ENCODE measurements at places on chromosomes 7 and 10.

DNA sequence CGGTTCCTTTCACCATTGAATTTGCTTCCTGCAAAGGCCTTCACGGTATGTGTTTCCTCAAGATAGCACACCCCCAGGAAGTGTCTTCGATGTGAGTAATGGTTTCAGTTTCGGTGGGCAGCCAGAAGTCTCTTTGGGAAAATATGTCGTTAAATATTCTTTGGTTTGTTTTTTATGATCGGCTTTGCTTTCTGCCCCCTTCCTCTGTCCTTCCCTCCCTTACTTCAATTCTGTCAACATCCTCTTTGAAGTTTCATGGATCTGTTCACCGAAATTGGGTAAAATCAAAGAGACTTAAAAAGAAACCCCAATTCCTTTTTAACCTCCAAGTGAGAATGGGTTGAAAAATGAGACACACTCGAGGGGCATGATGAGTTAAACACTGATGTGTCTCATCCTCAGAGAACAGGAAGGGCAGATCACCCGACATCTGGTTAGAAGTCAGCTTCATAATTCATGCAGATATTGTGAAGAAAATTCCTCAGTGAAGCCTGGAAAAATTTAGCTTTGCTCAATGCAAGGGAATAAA lies 170.8 kb upstream of the HABP2 start:
- peak; percentile 4 for DNase-seq

DNA sequence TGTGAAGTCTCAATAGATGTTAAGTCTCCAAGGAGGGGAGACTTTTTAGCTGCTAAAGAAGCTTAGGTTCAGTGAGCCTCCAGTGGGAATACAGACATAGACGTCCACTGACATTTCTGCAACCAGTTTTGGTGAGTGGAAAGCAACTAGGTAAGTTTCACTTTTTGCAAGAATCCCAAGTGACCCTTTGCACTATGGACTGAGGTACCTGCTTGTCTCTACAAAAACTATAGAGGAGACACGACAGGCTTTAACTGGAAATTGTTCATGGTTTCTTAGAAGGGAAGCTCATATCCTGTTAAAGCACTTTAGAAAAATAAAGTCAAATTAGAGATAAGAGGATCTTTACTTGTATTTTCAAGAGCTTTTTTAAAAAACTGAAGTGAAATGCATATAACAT lies 38.6 kb downstream of the GBF1 start:
- DNase-seq, result no peak

DNA sequence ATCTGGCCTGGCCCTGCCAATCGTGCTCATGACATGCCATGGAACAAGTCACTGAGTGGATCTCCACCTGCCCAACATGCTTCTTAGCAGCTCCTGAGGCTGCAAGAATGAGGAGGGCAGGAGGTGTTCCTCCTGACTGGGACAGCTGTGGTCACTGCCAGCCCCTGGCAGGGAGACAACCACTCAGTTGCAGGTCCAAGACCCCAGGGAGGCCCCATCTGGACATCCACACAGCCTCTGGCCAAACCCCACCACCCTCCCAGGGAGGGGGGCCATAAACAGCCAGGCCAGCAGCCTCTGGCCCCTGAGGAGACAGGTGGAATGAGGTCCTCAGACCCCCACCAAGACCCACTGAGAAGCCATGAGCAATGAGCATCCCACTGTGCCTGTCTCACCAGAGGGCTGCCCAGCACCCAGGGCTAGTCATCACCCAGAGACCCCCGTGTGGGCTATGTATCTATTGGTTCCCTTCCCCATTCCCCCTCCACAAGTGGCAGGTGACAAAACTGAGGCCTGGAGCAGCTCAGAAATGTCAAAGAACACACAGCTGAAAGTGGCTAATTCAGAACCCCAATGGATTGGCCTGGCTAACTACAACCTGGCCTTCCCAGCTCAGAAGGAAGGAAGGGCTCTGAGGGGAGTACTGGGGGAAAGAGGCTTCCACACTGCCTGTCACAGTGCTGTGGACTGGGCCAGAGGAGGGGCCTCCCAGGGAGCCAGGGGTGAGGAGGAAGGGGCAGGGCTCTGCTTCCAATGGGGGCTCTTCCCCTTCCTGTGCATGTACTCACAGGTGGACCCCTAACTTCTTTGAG lies 3.0 kb downstream of the GPRIN2 start:
- no peak for DNase-seq

- no peak for DNase-seq
These were observed 59.6 kb upstream of the LYZL1 start for GRCh38 chr10:29229258-29229705.

GRCh38 chr10:3222626-3223025 lies 50.0 kb upstream of the PITRM1 start:
- DNase-seq, result no peak

- DNase-seq, result no peak
These were observed 173.5 kb downstream of the TSPAN12 start for GRCh38 chr7:120684463-120684862.

DNA sequence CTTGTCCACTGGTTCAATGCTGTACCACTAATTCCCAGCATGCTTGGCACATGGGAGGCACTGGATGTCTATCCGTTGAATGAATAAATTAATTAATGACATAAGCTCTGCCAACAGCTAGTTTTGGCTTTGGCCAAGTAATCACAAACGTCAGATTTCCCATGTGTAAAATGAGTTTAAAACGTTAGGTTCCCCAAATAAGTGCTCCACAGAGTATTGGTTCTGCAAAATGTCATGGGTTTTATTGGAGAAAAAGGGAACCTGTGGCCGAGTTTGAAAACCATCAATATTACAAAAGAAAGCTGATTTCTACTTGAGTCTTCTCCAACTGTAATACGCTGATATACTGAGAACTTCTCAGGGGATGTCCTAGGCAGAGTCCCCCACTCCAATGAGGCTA lies 23.2 kb downstream of the ELMO1 start:
- DNase-seq, result no peak

DNA sequence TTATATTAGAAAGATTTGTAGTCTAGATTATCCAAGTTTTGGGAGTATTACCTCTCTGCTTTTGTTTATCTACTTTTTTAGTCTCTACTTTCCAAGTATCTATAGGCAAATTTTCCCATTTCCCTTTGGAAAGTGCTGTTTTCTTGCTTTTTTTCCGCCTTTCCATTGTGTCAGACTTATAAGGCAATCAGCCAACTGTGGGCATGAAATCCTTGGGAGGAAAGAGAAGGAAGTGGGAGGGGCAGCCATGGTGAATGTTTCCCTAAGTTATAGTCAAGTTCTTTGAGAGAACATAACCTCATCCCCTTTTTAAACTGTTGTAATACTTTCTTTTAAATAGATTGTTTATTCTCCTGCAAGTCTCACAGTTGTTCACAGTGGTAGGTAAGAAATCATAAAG lies 52.6 kb downstream of the PTEN start:
- DNase-seq, result no peak

- DNase-seq, result peak; percentile 46
These were observed 134.3 kb upstream of the TNRC18 start for GRCh38 chr7:5557920-5558401.

DNA sequence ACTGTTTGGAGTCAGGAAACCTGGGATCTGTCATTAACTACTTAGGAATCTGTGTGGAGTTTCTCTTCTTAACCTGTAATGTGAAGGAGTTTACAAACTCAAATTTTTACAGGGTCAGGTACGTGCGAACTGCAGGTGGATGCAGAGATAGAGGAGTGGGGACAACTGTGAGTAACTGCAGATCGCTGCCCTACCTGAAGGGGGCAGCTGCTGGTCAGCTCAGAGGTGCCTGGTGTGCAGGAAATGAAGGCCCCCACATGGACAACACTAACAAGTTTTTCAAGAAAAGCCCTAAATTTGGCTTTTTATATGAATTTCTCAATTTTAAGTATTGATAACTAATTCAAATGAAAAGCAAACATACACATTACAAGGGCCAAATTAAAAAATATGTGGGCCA lies 380.0 kb downstream of the REEP3 start:
- DNase-seq, result no peak

DNA sequence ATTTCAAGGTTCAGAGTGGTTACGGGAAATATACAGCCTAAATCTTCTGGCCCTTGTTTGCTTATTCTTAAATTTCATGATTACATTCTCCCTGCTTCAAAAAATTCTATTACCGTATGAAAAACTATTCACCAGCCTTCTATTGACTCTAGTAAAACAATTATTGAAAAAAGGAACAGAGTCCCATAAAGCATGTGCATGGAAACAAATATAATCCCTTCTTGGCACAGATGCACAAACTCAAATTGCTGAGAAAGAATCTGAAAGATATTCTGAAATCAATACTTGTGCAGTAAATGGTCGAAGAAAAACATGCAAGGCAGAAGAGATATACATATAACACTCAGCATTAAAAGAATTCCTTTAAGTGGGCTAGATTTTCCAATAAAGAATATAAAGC lies 83.6 kb downstream of the LRRN3 start:
- DNase-seq, result no peak

- DNase-seq, result no peak
These were observed 132.1 kb downstream of the MACC1 start for GRCh38 chr7:20085086-20085485.

GRCh38 chr7:158123753-158124152 lies 463.9 kb downstream of the PTPRN2 start:
- DNase-seq, result no peak

GRCh38 chr7:48691788-48692187 lies 232.6 kb upstream of the CDC14C start:
- no peak for DNase-seq

DNA sequence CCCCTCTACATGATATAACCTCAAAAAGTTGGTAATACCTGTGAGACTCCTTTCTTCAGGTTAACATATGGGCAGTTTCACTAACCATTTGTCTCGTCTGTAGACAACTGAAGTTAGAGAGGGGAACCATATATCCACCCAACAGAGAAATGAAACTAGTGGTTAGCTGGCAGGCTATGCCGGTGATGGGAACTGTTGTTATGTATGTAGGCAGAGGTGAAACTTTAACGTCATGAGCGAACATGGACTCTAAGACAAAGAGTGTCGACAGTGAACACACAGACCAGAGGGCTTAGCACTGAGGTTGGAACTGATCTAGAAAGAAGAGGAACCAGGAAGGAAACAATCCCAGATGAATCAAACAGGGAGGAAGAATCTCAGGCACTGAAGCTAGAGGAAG lies 112.4 kb downstream of the ELMO1 start:
- peak; percentile 27 for DNase-seq

DNA sequence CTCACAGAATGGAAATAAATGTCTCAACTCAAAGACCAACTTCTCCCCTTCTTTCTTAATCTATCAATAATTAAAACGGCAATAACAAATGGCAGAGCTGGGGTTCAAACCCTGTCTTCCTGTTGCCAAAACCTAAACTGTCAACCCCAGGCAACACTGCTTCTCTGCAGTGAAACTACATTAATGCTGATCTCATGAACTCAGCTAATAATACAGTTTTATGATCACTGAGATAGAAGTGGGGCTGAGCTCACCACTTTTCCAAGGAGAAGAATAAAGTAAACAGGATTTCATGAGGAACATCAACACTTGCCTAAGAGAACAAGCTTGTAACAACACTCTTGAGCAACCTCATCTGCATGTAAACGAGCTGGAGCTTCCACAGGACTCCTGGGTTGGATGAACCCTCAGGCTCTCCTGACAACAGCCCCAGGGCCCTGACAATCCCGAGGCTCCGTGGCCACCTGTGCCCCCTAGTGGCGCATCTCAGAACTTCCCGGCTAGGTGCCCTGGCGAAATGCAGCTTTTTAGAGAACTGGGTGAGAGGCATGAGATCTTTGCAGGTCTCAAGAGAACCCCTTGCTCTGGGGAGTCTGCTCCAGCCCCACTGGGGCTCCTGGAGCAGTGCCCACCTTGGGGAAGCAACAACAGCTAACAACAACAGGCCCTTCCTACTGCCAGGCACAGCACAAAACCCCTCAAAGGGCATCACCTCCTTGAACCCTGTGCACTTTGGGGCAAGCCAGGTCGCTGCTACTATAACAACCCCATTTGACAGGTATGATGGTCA lies 169.3 kb downstream of the SH3PXD2A start:
- peak; percentile 84 for DNase-seq
